Left ventricle myocardium superior (tissue), 1 donor: ENCODE measurements at places on chromosomes 12 and 14. TPM values are rescaled to one million over a fixed set of nuclear protein-coding genes. Genes with fewer than 3 reads are reported as not detected.

OTOGL gene
- total RNA-seq: 0.27 TPM

SLC16A7 gene
- total RNA-seq: 129 TPM

LALBA gene
- total RNA-seq: not detected

XPOT gene
- 24.7 TPM for total RNA-seq

LIMA1 gene
- 15.0 TPM for total RNA-seq

MED6 gene
- total RNA-seq: 18.6 TPM

GPR132 gene
- total RNA-seq: 1.3 TPM

LMO3 gene
- total RNA-seq: 2.6 TPM

CMA1 gene
- 0.47 TPM for total RNA-seq

GLT1D1 gene
- 0.45 TPM for total RNA-seq

RFLNA gene
- 0.10 TPM for total RNA-seq

LRRIQ1 gene
- total RNA-seq: not detected

CLEC2B gene
- 3.7 TPM for total RNA-seq

- no peak for DNase-seq
Observed at GRCh38 chr14:99320621-99321235, 48.7 kb upstream of the BCL11B start.

GRCh38 chr14:54781961-54782750, 120.5 kb downstream of the GCH1 start:
- DNase-seq: no peak

DNA sequence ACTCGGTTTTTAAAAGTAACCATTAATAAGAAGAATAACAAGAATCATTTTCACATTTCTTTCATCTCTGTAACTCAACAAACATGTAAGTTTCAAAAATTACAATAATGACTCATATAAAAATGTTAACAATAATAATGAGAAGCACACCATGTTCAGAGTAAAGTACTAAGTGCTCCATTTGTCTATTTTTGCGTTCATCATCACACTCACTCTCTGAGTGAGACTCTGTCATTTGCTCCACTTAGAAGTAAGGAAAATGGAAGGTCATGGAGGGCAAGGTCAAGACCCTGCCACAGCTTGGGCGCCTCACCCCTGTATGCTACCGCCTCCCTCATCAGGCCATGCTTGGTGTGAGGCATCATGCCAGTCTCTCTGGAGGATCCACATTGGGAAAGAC, 129.9 kb downstream of the TMEM30B start:
- DNase-seq: no peak

GRCh38 chr14:26941521-26941920, 343.7 kb upstream of the NOVA1 start:
- no peak for DNase-seq

GRCh38 chr12:2586156-2587038, 208.4 kb upstream of the FKBP4 start:
- no peak for DNase-seq

DNA sequence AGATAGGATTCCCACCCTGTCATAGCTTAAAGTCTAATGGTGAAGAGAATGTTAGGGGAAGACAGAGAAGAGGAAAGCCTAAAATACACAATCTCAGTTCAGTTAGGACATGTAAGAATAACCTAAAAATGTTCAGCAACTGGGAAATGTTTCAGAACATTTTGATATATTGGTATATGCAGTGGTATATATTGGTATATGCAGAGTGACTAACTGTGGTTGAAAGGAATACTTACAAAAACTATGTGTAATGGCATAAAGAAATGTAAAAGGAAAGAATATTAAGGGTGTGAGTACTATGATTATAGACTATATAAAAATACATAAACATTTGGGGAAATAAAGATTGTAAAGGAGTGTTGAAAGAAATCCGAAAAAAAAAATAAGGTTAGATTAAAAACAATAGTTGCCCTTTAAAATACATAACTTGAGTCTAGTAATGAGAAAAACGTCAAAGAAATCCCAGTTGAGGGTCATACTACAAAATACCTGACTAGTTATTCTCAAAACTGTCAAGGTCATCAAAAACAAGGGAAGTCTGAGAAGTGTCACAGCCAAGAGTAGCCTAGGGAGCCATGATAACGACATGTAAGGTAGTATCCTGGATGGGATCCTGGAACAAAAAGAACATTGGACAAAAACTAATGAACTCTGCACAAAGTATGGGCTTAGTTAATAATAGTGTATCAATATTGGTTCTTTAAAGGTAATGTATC, 25.6 kb downstream of the ZDHHC17 start:
- no peak for DNase-seq

DNA sequence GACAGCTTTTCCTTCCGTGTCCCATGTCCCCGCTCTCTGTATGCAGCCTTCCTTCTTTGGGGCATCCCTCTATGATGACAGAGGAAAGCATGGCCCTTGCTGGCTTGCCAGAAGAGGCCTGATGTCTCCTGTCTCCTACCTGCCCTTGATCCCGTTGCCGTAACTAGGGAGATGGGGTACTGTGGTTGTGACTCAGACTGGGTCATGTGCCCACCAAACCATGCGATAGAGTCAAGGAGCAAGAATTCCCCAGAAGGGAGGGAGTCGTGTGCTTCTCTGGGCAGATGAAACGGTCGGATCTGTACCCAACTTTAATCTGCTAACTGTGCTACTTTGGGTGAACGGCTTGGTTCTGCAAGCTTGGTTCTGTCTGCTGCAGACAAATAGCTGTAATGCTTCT, 99.1 kb upstream of the DYNC1H1 start:
- no peak for DNase-seq

GRCh38 chr12:9113296-9113986, 2.3 kb downstream of the A2M start:
- no peak for DNase-seq

DNA sequence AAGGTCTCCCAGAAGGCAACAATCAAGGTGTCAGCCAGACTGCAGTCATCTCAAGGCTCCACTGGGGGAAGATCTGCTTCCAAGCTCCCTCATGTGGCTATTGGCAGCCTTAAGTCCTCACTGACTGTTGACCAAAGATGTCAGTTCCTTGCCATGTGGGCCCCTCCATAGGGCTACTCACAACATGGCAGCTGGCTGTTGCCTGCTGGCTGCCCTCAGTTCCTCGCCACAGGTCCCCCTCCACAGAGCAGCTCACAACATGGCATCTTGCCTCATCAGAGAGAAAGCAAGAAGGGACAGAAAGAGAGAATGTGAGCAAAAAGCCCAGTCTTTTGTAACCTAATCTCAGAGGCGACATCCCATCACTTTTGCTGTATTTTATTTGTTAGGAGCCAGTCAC, 34.4 kb upstream of the EGLN3 start:
- no peak for DNase-seq

GRCh38 chr12:9759694-9760093, 1.0 kb downstream of the CD69 start:
- DNase-seq: no peak

- no peak for DNase-seq
Observed at GRCh38 chr14:64673316-64673715, 30.9 kb upstream of the PLEKHG3 start.

GRCh38 chr14:105700622-105701288, 174.4 kb downstream of the TMEM121 start:
- DNase-seq: no peak

GRCh38 chr12:55703288-55703687, 4.4 kb downstream of the ITGA7 start:
- DNase-seq: peak; percentile 67

GRCh38 chr14:86193756-86194155, 663.8 kb downstream of the FLRT2 start:
- no peak for DNase-seq

GRCh38 chr14:68723808-68724268, 69.0 kb downstream of the ZFP36L1 start:
- DNase-seq: no peak

GRCh38 chr12:25241167-25242020, 9.3 kb downstream of the KRAS start:
- no peak for DNase-seq

GRCh38 chr12:78220811-78221210, 390.1 kb downstream of the NAV3 start:
- no peak for DNase-seq

DNA sequence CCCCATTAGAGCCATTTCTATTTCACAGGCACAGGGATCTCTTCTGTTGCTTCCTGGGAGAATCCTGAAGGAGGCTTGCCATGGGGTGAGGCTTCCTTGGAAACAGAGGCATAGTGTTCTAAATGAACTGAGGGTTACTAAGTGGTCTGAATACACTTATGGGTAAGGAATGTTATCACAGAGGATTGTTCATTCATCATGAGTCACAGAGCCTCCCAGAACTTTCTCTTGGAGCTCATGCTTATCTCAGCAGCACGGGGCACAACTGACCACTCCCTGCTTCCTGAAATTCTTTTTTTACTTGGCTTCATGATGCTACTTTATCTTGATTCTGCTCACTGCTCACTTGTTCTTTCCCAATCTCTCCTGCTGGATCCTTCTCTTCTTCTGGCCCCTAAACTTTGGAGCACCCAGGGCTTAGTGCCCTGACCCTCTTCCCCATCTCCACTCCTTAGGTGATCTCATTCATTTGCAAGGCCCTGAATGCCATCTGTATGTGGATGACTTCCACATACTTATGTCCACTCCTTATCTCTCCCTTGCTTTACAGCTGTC, 57.9 kb downstream of the ANO6 start:
- DNase-seq: peak; percentile 35

GRCh38 chr12:66879409-66879808, 200.5 kb upstream of the GRIP1 start:
- DNase-seq: no peak

- no peak for DNase-seq
Observed at GRCh38 chr14:102325791-102326345, 6.3 kb downstream of the ZNF839 start.
